ENCODE measurements at places on chromosomes 7 and 10.

- DNase-seq, result no peak
Observed at GRCh38 chr10:85032981-85033380, 704.6 kb downstream of the CCSER2 start.

GRCh38 chr7:128962899-128963298 is 25.2 kb downstream of the IRF5 start:
- no peak for DNase-seq

- no peak for DNase-seq
Observed at GRCh38 chr10:117652228-117653169, 110.0 kb downstream of the EMX2 start.

- no peak for DNase-seq
Observed at GRCh38 chr7:37285706-37286453, 162.8 kb downstream of the ELMO1 start.

All from spinal cord (tissue), 10 donors.